ENCODE measurements at places on chromosomes 3 and 15.

GRCh38 chr3:39110041-39110639 lies 2.7 kb downstream of the TTC21A start:
- no peak for DNase-seq

- peak; percentile 100 for DNase-seq
Measured at GRCh38 chr3:170802164-170803151, 67.5 kb downstream of the RPL22L1 start.

GRCh38 chr15:100635406-100636071 lies 33.1 kb downstream of the ASB7 start:
- DNase-seq = no peak

DNA sequence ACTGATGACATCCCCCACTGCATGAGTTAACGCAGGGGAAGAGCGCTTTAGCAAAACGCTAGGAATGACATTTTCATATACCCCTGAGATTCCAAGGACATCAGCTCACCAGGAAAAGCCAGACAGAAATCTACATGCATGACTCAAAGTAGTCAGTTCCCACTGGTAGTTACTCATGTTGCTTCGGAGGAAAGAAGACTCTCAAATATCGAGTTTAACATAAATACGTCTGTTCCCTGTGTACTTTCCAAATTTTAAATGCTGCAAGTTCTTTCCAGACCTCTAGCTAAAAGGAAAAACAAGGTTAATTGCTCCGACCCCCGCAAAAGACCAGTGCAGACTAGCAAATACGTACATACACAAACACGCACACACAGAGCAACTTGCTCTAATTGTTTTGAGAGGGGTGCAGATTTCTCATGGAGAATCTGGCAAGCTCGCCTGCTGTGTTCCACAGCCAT lies 115.4 kb upstream of the PRICKLE2 start:
- DNase-seq = peak; percentile 68

DNA sequence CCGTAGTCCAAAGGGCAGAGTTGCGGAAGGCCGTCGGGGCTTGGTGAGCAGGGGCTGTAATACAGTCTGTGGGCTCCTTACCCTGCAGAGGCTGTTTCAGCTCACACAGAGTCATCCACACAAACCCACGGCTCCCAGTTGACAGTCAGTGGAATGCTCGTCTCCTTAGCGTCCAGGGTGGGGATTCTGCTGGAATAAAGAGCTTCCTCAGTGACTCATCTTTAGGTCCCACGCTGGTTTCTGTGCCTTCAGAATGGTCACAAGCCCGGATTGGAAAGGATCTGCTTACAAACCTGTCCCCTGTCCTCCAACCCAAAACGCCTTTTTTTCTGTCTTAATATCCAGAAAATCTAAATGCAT lies 201.3 kb upstream of the TPM1 start:
- DNase-seq = no peak

DNA sequence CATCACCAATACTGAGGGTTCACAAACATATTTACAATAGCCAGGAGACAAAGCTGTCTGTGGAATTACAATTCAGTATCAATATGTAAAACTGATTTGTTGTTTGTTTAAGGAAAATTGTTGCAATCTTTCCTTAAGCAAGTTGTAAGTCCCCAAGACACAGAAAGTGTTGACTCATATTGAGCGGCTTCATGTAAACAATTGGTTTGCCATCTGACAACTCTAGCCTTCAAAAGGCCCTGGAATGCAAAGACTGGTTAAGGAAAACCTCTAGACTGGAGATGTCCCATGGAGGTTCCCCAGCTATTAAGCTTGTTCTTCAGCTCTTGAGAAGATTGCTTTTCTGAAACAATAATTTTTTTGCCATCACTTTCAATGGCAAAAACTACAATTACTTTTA lies 283.7 kb upstream of the PROK2 start:
- no peak for DNase-seq

GRCh38 chr3:184003187-184003967 lies 14.3 kb downstream of the ABCC5 start:
- DNase-seq = peak; percentile 70

DNA sequence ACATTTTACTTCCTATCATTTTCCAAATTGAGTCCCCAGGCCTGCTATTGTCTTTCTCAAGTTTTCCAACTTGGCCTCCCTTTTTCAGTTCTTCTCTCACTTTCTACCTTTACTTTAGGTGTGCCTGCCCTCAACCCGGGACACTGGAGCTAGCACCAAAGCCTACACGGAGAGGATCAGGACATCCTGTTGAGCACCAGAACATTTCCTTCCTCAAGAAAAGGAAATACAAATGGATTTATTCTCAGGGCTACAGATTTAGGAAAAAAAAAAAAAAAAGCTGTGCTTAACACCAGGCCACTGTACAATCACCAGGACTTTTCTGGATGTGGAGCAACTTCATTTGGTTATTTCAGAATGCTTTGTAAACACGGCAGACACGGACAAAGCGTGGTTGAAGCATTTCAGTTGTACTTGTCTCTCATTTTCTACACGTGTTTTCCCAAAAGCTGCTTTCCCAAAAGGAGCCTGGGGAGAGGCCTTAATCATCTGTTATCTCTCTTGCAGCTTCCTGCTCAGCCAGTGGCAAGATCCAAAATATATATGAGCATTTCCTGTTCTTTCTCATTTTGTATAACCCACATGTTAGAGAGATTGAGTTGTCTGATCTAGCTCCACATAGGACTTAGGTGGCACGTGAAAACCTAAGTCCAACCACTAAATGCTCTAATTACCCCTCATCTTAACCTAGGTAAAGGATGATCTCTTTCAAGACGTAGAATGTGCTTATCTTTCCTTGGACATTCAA lies 15.5 kb upstream of the ATP1B3 start:
- DNase-seq = no peak
